ENCODE measurements at places on chromosomes 3 and 15. TPM values are rescaled to one million over a fixed set of nuclear protein-coding genes. Genes with fewer than 3 reads are reported as not detected.

LRRIQ4 gene
- 0.04 TPM for total RNA-seq

EIF4A2 gene
- total RNA-seq, result 274 TPM

P2RY12 gene
- total RNA-seq, result not detected

DHX30 gene
- total RNA-seq, result 58.9 TPM

CCDC174 gene
- 12.3 TPM for total RNA-seq
